ENCODE measurements at places on chromosomes 12 and 14. TPM values are rescaled to one million over a fixed set of nuclear protein-coding genes. Genes with fewer than 3 reads are reported as not detected.

Gene GAPDH
- 301 TPM for total RNA-seq

Gene KRT72
- not detected for total RNA-seq

Gene KSR2
- total RNA-seq = 1.1 TPM

Gene ARHGAP9
- total RNA-seq = 3.5 TPM

Measured in pancreas (tissue), 10 donors.